ENCODE measurements at places on chromosomes 12 and 14.
A peak's percentile ranks its signal among the peaks of the same experiment; 100 is the strongest.

- no peak for DNase-seq
Measured at GRCh38 chr12:46661110-46661845, 164.5 kb downstream of the SLC38A4 start.

DNA sequence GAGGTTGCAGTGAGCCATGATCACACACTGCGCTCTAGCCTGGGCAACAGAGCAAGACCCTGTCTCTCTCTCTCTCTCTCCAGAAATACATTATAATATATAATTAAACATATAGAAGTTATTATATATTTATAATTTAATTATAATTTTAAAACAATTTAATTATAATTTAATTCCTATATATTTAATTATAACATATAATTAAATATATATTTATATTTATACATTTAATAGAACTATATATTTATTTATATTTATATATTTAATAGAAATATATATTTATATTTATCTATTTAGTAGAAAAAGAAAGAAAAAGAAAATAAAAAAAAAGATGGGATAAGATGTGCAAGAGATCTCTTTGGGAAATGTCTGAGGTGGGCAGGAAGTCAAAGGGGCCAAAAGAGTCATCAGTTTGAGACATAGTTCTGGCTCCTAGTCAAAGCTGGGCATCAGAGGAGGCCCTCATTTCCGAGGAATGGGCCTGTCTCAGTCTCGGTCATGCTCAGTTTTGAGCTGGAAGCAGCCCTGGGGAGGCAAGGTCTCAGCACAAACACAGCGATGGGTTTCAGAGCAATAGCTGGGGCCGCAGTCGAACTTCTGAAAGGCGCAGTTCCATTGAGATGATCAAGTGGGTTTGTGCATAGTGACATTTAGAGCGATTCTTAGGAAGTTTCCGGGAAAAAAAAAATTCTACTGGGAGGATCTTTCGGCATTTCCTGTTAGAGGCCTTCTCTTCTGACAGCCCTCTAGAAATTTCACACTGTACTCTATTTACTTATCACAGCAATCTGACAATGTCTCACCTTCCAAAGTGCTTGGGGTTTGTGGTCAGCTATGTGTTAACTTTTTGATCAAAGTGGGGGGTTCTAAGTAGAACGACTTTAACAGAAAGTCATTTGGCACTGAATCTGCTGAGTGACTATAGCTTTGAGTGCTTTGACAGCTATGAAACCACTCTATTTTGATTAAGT, 58.7 kb upstream of the GZMB start:
- DNase-seq: peak; percentile 35

GRCh38 chr14:20836668-20837338, 34.2 kb upstream of the RNASE1 start:
- no peak for DNase-seq

DNA sequence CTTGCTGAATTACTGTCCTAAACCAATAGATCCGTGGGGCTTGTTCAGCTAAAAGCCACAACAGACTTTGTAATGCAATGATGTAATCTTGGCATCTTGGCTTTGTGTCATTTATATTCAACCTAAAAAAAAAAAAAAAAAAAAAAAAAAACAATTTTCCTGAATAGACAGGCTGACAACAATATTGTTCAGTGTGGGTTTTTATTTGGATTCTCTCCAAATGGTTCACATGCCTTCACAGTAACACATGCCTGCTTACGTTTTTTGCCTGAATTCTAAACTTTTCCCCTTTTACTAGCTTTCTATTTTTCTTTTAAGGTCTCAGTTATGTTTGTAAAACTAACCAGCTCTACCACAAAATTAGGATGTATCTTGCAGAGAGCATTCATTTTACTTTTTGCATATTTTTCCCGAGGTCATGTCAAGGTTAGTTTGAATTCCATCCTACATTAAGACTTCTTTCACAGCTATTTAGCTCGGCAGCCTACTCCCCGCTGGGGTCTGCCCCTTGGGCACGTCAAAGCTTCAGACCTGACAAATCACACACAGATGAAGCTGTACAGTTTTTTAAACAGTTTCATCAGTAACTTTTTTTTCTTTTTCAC, 213.7 kb upstream of the NPAS3 start:
- no peak for DNase-seq

- no peak for DNase-seq
Measured at GRCh38 chr12:100229036-100229635, 28.5 kb downstream of the ACTR6 start.

GRCh38 chr12:132651444-132652100, 33.0 kb downstream of the P2RX2 start:
- DNase-seq: no peak

DNA sequence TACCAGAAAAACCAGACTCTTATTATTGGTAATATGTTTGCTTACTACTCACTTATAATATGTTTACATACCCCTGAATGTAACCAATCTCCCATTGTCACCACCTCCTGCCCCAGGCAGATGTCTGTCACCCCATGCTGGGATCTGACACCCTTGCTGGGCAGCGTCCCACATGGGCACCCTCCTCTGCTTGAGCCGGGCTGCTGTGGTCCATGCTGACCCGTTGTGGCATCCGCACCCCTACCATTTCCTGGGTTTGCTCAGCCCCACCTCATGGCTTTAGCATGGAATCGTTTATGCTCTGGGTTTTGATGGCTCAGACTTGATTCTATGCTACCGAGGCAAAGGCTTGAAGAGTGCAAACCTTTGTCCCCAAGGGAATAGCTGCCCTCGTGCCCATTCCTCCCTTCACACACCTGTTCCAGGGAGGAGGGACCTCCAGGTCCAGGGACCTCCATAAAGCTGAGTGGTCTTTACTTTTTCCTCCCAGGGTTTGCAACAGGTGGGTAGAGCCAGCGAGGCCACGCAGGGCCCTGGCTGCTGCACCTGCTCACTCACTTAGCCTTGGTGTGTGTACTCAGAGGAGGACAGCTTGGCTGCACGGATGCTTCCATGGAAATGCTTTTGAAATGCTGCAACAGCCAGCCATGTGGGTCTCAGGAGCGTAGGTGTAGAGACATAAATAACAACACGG, 68.7 kb downstream of the PRMT8 start:
- no peak for DNase-seq

- DNase-seq: no peak
Measured at GRCh38 chr12:29008786-29009185, 140.3 kb upstream of the FAR2 start.

DNA sequence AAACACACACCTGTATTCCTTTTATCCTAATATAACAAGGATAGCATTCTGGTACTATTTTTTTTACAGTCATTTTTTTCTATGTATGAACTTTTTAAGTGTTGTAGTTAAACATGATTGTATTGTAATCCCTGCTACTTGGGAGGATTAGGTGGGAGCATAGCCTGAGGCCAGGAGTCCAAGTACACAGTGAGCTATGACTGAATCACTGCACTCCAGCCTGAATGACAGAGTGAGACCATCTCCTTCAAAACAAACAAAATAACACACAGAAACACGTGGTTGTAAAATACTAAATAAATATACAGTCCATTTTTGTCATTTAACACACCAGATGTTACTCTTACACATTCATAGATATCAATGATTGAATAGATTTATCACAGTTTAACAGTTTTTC, 56.9 kb downstream of the MAP4K5 start:
- DNase-seq: no peak

- DNase-seq: no peak
Measured at GRCh38 chr14:105120056-105120455, 48.5 kb downstream of the JAG2 start.

DNA sequence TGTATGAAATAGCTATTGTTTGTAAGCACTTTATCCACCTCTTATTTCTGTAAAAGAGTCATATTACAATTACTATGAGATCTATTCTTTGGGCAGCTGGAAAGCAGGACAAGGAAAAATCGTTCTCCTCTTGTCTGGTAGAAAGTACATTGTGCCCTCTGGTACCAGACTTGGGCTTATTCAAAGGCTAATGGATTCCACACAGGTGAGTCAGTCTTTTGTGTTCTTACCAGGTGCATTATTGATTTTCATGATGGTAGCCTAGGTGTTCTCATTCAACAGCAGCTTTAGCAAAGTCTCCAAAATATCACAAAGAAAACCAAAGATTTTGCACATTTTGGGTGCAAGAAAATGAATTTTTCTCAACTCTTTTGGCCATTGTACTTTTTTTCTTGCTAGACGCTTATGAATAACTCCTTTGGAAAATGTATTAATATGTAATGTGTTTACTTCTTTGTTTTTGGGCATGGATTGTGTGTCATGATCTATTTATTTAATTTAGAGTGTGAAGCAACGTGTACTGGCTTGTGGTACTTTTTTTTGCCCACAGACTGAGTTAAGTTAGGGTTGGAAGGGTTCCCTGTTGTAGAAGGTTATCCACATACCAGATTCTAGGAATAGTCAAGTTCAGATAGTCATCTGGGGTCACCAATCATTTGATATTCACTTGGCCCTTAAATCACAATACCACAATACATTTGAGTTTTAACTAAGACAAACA, 26.2 kb downstream of the MNAT1 start:
- DNase-seq: no peak

- DNase-seq: no peak
Measured at GRCh38 chr12:95286713-95287112, 69.1 kb downstream of the VEZT start.

- peak; percentile 12 for DNase-seq
Measured at GRCh38 chr12:10722502-10722904, 620 bp downstream of the YBX3 start.

- no peak for DNase-seq
Measured at GRCh38 chr12:100799770-100800169, 5.2 kb downstream of the ANO4 start.

DNA sequence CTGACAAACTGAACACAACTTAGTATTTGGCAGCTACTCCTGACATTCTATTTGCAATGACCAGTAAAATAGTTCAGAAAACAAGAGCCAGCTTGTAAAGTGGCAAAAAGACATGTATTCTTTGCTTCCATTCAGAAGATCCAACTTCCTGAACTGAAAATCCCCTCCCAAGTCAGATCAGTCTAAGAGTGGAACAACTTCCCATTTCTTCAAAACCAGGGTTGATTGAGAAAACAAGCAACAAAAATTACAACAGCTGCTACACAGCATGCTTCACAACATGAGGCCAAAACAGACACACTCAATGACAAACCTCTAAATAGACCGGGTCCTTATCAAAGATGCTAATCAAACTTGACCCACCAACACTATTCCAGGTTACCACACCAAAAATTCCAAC, 40.3 kb downstream of the CIT start:
- no peak for DNase-seq

DNA sequence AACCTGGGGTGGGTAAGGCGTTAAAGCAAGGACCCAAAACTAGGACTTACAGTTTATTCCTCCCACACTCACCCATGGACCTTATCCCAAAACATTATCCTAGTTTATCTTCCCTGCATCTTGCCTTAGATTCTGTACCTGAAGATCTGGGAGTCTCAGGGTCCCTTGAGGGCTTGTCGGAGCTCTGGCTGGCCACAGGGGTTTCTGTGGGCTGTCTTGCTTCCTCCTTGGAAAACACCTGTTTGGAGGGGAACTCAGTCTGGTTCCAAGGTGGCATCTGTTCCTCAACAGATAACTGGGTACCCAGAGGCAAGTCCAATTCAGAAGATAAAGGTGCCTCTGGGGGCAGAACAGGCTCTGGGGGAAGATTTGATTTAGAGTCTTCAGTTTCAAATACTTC, 1.7 kb downstream of the CDCA3 start:
- no peak for DNase-seq

DNA sequence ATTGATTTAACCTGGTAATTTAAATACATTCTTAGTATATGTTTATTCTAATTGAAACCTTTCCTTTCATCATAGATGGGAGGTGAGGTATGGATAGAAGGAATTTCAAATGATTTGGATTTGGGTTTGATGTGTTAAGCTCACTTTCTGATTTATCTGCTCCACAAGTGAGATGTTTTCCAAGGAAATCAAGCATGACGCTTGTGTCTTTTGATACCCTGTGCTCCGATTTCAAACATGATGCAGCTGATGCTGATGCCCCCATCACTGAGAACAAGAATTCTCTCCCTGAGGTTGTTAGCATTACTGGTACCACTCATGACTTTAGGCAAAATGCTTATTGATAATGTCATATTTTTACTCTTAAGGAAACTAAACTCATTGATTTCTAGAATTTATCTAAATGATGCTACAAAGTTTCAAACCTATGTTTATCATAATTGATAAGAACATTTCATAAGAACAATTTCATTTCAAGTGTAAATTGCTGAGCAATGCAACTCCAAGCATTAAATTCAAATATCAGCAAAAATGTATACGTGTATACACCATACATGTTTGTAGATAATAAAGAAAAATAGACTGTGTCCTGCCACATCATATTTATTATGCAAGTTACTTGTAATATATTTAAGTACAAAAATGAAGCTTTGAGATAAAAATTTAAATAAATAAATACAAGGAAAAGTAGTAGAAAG, 75.5 kb upstream of the LRIG3 start:
- no peak for DNase-seq
